NCI-H524 treated with DMSO at 0.1 percent for 48 hours (cell line): ENCODE measurements at places on chromosomes 7 and 10.

DNA sequence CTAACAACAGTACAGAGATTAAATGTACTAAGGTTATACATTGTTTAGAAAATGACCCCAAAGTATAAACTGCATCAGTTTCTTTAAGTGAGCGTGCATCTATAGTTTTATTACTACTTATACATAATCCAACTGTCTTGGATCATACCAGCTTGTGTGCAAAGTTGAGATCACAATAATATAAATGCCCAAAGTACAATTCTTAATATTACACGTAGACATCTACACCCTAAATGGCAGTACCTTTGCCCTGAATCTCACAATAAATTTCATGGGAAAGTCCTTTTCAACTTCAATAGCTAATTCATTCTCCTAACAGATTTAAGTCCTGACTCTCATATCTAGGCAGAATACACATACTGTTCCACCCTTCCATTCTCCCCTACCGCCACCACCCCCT lies 11.8 kb downstream of the SCIN start:
- no peak for DNase-seq

DNA sequence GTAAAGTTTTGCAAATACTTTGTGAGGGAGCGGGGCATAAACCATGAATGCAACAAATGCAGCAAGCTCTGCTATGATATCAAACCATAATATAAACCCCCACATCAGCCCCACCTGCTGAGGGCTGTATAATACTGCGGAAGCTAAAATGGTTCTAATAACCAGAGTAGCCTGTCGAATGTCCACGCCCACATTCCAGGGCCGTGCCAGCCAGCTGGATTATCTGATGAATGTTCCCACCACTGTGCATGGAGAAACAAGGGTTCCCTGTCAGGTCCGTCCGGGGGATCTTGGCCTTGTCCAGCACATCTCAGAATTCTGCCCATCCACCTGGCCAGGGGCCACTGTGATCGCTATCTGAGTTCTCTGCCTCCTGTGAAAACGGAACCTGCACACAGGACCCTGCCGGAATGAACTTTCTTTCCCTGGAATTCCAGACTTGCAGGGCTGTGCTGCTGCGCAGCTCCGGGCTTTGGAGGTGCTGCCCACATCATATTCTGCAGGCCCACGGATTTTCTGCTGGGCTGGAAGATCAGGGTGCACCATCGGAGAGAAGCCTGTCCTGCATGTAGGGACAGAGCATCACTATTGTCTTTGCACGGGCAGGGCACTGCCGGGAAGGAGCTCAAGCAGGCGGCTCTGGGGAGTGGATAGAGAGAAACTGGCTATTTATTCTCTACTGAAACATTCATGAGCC lies 77.0 kb upstream of the GNA12 start:
- DNase-seq, result no peak

DNA sequence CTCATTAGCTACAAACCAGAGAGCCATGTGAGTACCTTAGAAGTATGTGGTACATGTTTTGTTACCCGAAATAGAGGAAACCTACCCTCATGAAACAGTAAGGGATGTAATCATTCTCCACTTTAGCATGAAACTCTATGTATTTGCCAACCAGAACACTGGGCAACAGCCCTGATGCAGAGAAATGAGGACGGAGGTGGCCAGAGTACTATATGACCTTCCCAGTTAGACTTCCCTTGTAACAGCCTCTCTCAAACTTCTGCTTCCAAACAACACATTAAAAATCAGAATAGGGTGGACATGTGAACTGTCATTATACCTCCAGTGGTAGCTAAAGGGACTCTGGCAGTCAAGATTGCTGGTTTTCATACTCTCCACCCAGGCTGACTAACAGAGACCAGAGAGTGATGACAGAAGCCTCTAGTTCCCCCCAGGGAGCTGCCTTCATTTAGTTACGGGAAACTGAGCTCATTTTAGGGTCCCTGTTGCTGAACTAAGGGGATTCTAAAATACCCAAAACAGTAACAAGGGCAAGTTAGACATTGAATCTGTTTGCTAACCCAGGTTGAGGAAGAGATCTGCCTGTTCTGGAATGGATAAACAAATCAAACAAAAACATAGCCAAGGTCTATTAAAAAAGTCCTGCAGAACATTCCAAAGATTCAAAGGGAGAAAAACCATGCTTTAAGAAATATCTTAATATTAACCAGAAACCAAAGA lies 83.1 kb downstream of the VPS41 start:
- no peak for DNase-seq

DNA sequence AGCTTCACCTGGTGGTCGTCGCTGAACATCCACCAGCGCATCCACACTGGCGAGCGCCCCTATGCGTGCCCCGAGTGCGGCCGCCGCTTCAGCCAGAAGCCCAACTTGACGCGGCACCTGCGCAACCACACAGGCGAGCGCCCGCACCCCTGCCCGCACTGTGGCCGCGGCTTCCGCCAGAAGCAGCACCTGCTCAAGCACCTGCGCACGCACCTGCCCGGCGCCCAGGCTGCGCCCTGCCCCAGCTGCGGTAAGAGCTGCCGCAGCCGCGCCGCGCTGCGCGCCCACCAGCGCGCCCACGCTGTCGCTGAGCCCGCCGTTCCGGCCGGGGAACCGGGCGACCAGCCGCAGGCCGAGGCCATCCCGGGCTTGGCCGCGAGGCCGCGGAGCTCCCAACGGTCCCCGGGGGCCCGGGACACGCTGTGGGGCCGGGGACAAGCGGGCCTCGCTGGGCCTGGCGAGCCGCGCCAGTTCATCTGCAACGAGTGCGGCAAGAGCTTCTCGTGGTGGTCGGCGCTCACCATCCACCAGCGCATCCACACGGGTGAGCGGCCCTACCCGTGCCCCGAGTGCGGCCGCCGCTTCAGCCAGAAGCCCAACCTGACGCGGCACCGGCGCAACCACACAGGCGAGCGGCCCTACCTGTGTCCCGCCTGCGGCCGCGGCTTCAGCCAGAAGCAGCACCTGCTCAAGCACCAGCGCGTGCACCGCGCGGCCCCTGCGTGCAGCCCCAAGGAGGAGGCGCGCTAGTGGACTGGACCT lies 18.4 kb downstream of the ZNF775 start:
- DNase-seq, result no peak

GRCh38 chr10:789831-790701 lies 100.6 kb upstream of the DIP2C start:
- no peak for DNase-seq

DNA sequence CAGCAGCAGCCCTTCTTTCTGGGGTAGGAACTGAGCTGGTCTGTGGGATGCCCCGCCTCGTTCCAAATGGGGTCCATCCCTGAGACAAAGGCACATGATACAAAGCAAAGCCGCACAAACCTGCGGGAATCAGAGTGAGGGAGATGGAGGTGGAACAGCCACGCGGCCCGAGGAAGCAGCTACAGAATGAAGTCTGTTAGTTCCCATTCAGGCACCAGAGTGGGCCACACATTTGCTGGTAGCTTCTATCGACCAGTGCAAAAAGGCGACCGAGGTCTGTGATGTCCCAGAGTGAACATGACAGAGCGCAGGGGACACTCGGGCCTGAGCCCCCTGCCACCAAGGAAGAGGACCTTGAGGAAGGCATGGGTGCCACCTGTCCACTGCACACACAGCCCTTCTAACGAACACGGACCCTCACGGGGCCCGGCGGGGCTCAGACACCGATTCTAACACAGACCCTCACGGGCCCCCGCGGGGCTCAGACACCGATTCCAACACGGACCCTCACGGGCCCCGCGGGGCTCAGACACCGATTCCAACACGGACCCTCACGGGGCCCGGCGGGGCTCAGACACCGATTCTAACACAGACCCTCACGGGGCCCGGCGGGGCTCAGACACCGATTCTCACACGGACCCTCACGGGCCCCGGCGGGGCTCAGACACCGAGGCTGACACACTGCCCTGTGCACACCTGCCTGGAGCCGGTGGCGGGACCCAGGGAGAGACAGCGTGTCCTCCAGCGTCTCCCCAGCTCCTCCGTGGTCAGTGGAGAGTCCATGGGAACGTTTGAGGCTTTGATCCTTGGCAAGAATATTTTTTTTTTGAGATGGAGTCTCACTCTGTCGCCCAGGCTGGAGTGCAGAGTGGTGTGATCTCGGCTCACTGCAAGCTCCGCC lies 32.8 kb upstream of the FAM20C start:
- no peak for DNase-seq

DNA sequence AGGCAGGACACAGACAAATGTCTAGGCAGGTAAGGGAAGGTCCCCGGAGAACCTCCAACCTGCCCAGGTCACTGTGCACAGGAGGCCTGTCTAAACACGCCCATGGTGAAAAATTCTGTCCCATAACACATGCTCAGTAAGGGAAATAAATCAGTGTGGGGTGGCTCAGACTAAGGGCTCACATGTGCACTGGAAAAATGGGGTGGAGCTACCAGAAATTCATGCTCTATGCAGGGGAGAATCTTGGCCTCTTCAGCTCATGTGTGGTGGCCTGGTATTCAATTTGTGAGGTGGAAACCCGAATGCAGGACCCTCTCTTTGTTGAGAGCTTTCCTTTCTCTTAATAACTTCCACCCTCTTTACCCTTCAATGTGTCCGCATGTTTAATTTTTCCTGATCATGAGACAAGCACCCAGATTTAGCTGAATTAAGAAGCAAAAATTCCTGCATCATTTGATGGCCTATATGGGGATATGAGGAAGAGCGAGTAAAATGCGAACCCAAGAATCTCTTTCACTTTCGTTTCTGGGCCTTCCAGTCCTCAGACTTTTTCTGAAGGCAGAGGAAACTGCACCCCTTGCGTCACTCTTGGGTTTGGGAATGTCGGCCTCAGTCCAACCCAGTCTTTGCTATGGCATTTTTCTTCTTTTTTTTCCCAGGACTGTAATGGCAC lies 163.2 kb downstream of the DGKB start:
- no peak for DNase-seq

GRCh38 chr7:12327922-12328321 lies 75.7 kb downstream of the VWDE start:
- DNase-seq, result no peak

- no peak for DNase-seq
These were observed 23.6 kb downstream of the PIP4K2A start for GRCh38 chr10:22690614-22691431.

DNA sequence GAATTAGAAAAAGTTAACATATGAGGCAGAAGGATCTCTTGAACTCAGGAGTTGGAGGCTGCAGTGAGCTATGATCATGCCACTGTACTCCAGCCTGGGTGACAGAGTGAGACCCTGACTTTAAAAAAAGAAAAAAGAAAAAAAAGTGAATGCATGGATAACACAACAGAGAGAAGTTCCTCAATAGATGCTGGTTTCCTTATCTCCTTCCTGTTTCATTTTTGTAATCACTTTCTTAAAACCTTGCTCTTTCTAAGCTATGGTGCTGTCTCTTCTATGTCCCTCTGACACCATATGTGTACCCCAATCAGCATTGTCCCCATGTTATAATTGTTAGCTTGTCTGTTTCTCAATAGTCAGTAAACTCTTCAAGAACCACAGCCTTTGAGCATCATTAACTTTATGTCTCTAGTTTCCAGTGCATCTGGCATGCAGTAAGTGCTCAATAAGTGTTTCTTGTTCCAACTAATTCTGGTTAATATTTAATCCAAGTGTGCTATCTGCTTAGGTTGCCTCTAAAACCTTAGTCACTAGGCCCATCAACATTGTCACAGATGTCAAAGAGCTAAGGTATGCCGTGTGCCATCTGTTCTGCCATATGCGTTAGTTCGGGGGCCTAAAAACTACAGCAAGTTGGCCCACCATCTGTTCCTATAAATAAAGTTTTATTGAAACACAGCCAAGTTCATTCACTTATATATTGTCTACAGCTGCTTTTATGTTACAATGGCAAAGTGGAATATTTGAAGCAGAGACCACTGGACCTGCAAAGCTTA lies 36.2 kb downstream of the MPP7 start:
- peak; percentile 49 for DNase-seq

DNA sequence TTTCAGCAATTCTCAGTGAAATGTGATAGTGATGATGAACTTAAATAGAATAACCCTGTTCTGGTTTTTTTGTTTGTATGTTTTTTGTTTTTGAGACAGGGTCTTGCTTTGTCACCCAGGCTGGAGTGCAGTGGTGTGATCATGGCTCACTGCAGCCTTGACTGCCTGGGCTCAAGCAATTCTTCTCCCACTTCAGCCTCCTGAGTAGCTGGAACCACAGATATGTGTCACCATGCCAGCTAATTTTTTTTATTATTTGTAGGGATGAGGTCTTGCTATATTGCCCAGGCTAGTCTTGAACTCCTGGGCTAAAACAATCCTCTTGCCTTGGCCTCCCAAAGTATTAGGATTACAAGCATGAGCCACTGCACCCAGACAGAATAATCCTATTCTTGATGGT lies 14.3 kb upstream of the COL17A1 start:
- DNase-seq, result no peak

DNA sequence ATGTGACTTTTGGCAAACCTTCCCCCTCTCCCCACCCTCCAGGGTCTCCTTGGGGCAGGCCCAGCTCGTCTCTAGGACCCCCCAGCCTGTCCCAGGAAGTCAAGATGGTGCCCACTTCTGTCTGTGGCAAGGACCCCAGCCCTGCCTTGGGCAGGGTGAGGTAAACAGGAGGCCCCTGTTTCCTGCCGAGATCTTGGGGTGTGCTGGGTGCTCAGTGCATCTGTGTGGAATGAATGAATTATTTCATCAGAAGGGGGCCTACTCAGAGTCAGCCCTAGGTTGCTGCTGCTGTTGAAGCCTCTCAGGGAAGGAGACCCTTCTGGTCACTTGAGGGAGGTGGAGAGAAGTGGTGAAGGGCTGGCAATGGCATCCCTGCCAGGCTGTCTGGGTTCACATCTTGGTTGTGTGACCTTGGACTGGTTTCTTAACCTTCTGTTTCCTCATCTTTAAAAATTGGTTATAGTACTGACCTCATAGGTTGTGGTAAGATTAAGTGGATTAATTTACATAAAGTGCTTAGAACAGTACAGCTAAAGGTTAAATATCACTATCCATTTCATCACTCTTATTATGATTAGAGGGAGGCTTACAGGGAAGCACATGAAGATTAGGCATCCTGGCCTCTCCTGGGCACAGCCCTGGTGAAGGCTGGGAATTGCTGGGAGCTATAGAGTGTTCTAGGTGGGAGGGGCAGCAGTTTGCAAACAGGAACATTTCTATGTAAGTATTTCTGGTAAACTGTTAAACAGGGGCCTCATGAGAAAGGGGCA lies 67.7 kb downstream of the ZMIZ1 start:
- no peak for DNase-seq

DNA sequence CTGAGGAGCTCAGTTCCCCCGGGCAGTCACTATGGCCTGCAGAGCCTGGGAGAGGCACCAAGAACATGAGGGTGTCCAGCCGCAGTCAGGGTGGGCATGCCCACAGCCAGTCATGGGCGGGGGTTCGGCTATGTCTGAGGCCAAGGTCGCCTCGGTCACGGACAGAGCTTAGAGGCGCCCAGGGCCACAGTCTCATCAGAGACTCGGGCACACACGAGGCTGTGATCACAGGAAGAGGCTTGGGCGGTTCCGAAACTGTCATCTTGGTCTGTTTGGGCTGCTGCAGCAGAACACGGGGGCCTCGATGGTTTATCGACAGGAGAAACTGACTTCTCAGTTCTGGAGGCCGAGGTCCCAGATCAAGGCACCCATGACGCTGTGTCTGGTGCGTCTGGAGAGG lies 9.7 kb downstream of the ADGRA1 start:
- DNase-seq, result no peak

DNA sequence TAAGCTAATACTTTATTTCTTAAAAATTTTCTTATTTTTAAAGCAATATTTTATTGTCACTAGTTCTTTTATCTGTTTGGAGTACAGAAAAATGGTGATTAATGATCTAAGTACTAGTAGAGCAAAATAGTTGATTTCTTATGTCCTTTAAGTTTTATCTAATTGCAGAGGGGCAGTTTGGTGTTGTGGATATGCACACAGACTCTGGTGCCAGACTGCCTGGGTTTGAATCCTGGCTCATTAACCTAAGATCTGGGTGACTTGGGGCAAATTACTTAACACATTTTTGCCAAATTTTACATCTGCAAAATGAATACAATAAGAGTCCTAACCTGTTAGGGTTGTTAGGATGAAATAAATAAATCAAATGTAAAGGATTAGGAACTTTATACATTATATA lies 10.7 kb upstream of the PRPS1L1 start:
- DNase-seq, result no peak
